ENCODE measurements at places on chromosomes 2 and 18. TPM values are rescaled to one million over a fixed set of nuclear protein-coding genes. Genes with fewer than 3 reads are reported as not detected.

- no peak for DNase-seq
These were observed 9.4 kb downstream of the MTERF4 start for GRCh38 chr2:241092677-241093076.

DNA sequence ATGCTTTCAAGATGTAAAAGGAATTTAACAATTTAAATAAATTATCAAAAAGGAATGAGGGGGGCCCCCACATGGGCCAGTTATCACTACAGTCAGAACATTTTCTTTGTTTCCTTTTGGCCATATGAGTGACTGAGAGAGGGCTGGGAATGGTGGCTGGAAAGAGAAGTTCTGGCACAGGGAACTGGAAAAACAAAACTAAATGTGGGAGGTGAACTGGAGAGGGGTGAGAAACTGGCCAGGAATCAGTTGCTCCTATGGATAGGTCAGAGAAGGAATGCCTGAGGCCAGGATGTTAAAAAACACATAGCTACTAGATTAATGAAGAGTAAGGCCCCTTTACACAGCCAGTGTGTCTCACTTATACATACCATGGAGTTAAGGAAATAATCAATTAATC lies 121.0 kb downstream of the RBMS1 start:
- DNase-seq: no peak

DNA sequence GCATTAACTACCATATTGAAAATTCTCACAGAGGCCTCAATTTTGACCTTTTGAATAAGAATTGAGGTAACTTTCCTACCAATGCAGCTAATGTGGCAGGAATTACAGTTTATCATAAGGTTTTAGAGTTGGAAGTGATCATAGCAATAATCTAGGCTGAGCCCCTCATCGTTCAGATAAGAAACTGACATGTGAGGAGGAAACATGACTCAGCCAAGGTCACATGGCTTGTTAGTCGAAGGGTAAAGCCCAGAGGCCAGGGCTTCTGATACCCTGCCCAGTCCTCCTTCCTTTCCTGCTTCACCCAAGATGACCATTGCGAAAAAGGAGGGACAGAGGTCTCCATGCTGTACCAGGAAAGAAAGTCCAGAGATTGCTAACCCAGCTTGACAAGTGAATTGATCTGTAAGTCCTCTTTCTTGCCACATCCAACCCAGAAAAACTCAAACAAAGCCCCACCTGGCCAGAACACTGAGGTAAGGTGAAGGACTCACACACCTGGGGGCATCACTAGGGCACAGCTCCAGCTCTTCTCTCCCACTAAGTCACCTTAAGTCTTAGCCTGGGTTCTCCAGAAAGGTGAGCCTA lies 174.8 kb downstream of the EN1 start:
- peak; percentile 67 for DNase-seq

DNA sequence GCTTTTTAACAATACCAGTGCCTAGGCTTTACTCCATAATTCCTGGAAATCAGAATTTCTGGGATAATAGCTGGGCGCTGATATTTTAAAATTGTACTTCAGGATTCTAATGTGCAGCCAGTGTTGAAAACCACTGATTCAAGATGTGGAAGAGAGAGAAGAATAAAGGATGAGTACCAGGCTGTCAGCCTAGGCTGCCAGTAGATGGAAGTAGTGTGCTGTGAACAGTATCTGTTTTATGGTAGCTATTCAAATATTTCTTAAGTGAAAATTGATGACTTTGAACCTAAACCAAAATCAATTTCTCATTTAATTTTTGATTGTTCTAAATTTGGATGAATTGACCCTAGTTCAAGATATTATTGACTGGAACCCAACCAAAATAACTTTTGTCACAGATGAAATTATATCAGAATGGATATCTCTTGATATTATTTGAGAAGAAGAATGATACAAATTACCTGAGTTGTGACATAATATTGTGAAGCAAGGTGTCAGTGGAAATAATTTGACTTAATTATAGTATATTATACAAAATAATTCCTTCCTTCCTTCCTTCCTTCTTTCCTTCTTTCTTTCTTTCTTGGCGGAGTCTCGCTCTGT lies 88.0 kb downstream of the COMMD1 start:
- peak; percentile 47 for DNase-seq

DNA sequence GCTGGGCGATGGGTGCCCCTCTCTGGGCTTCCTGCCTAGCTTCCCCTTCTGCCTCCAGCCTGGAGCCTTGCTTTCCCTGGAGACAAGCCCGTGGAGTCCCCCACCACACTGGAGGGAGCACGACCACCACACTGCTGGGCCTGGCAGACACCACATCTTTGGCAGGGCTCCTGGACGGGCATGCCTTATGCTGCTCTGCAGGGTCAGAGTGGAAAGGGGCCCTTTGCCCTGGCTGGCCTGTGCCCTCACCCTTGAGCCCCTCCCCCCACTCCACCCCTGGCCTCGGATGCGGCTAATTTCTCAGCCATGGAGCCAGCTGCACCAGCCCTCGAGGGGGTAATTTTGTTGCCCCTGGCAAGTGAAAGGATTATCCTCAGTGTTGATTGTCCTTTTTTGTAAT lies 194.5 kb downstream of the LOXHD1 start:
- DNase-seq: no peak

DNA sequence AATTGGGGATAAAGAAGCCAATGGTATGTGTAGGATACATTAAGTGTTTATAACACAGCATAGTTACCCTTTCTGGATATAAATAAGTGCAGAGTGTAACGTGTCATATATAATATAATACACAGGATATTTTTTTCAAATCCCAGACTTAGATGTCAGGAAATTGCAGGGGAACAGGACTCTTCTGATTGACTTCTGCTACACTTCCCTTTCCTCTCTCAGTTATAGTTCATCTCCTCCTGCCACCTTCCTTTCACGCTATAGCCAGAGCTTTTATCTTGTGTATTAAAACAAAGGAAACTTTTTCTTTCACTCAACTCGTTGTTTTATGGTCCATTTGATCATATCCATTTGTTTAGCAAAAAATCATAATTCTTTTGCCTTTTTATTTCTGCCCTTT lies 158.0 kb upstream of the RASGRP3 start:
- DNase-seq: no peak

- no peak for DNase-seq
These were observed 11.6 kb upstream of the CASP10 start for GRCh38 chr2:201171259-201171814.

DNA sequence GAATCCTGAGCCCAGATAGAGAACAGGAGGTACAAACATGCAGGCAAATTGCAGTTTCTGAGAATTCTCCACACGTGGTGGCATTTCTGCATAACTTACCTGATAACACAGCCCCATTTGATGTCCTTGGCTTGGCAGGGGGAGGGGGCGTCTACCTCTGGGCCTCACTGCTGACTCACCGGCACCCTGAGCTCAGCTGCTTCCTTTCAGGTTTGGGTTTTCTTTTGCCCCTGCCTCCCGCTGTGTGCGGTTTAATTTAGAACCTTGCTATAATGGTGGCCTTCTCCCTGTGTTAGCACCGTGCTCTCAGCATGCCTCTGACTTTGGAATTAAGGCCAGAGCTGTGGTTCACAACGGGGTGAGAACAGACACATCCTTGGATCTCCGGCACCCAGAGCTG lies 4.4 kb downstream of the CTIF start:
- peak; percentile 33 for DNase-seq

- DNase-seq: no peak
These were observed 290.5 kb upstream of the REV1 start for GRCh38 chr2:99780276-99780675.

The WDR54 gene
- total RNA-seq: 72.9 TPM

GRCh38 chr2:211611061-211611518 lies 927.5 kb downstream of the ERBB4 start:
- peak; percentile 77 for DNase-seq

DNA sequence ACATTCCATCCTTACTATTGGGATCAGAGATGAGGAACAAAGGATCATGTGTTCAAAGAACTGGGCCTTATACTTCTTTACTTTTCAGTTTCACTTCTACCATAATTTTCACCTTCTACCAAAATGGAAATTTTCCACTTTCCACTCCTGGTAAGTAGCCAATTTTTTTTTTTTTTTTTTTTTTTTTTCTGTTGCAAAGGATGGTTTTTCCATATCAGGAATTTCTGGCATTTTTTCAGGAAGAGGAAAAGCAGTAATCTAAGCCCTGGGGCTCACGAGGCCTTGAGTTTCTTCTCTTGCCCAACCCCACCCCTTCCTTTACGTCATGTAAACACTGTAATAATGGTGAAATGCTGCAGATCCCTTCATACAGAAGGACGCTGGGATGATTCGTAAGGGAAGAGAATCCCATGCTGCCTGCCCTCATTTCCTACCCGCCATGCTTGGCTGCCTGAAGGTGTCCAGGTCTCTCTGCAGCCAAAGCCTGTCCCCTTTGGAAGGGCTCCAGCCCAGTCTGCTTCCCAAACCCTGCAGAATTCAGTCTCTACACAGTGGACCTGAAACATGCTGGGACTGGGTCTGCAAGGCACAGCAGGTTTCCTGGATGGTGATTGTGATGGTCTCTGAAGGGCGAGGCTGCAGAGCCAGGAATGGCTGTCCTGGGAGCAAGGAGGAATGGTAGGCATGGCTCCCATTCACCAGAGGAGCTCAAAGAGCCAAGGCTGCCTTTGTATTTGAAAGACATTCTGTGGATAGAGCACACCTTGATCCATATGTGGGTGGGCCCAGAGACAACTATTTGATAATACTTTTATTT lies 57.0 kb downstream of the EFR3B start:
- peak; percentile 34 for DNase-seq

DNA sequence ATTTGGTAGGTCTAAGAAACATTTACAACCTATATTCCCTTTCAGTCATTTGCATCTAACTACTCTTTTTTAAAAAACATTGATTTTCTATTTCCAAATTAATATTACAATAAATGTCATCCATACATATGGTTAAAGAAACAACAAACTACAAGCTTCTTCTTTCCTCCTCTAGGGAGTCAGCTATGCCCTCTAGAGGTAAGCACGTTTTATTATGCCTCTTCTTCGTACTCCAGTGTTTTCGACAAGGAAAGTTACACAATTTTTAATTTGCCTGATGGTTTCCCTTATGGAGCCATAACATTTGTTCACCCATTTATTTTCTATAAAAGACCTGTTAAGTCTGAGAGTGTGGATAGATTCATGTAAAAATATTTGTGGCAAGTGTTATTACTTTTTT lies 183.4 kb upstream of the CDH7 start:
- DNase-seq: peak; percentile 1

The UGT1A1 gene
- not detected for total RNA-seq

GRCh38 chr2:12702168-12703121 lies 14.3 kb upstream of the TRIB2 start:
- peak; percentile 70 for DNase-seq

DNA sequence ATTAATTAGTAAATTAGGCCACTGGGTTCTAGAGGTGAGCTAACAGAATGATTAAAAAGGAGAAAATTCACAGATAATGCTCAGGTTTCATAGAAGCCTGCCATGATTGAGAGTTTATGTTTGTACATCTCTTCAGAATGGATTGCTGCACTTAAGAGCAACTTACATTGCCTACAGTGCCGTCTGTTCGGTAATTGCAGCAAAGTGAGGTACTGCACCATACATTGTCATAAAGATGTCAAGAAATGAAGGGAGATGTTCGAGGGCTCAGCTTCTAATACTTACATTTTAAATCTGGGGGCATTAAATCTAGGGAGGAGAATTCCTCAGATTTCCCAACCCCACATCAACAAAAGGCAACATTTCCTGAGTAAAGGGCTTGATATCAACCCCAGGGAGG lies 976.2 kb upstream of the FANCL start:
- no peak for DNase-seq

DNA sequence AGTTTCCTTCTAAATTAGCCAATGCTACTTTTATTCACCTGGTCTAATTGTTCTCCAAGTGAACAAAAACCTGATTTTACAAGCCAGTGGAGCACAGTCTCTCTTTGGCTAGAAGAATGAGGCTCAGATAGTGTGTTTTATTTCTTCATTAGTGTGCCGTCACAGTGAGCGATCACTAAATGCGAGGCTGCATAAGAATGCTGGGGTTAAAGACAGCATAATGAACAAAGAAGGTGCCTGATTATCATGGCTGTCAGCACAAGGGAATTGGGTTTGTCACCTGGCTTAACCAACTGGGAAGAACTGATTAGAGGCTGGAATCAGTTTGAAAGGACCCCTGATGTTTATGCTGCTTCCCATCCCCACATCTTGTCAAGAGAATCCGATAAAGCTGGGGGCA lies 76.4 kb downstream of the EPHA4 start:
- DNase-seq: no peak

DNA sequence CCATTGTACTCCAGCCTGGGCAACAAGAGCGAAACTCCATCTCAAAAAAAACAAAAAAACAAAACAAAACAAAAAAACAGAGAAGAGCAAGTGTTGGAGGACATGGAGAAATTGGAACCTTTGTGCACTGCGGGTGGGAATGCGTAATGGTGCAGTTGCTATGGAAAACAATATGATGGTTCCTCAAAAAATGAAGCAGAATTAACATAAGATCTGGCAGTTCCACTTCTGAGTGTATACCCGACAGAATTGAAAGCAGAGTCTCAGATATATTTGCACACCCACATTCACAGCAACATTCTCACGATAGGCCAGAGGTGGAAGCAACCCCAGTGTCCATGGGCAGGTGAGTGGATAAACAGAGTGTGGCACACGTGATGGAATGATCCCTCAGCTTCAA lies 11.0 kb upstream of the RALB start:
- no peak for DNase-seq

The GREB1L gene
- total RNA-seq: 4.0 TPM

DNA sequence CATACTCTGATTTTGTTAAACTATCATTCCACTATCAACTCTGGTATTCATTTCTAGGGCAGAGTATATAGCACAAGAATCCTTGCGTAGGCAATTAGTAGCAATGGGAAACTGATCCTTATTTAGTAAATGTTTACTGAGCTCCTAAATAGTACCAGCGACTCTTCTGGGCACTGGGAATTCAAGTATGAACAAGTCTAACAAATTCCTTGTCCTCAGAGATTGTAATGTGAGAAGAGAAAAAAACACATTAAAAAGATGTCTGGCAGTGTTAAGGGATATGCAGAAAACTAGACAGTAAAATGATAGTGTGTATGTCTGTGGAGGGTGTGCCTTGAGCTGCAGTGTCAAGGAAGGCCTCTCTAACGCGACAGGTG lies 721 bp downstream of the METTL5 start:
- DNase-seq: no peak

The PAX8 gene
- total RNA-seq: 1.8 TPM

All from A172 (cell line).